A673 (cell line): ENCODE measurements at places on chromosomes 7 and 10.

DNA sequence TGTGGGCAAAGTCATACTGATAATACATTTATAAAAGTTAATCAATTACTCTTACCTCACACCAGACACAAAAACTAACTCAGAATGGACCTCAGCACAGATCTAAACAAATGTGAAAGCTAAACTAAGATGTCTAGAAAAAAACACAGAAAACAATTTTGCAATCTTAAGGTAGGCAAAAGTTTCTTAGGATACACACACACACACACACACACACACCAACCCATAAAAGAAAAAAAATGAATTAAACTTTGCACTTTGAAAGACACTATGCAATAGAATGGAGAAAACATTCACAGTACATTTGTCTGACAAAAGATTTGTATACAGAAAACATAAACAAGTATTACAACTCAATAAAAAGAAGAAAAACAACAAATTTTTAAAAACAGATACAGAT is 70.8 kb upstream of the ZNRF2 start:
- DNase-seq, result no peak

- no peak for DNase-seq
Measured at GRCh38 chr10:46523119-46523961, 33.1 kb downstream of the GPRIN2 start.

DNA sequence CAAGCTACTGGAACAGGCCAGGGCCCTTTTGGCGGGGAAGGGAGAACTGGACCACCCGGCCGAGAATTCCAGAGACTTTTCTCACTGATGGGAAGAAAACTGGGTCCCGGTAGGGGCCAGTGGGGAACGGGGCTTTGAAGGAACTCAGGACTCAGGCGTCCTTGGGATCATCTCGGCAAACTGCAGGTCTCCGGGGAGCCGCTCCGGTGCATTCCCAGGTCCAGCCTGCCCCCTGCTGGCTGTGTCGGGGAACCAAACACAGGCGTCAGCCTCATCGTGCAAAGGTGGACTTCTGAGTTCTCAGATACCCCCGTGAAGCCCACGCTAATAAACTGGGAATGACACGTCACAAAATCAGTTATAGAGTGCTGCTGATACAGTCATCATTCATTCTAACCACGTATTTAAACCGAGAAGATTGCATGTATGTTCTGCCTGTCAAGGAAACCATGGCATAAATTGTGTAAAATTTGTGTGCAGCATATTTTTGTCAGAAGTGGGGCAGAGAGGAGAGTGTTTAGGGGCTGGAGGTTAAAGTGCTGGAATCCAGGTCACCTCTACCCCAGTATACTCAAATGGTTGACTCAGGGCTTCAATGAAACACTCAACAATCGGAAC is 76.1 kb upstream of the CPXM2 start:
- peak; percentile 65 for DNase-seq

- no peak for DNase-seq
Measured at GRCh38 chr7:378551-379455, 88.8 kb downstream of the FOXL3 start.

- no peak for DNase-seq
Measured at GRCh38 chr10:110764378-110764777, 107.3 kb upstream of the PDCD4 start.

GRCh38 chr7:35725280-35725680 is 30.3 kb upstream of the HERPUD2 start:
- no peak for DNase-seq
